ENCODE measurements at places on chromosomes 16 and 17.
A peak's percentile ranks its signal among the peaks of the same experiment; 100 is the strongest.

GRCh38 chr17:19346351-19347255 lies 15.9 kb downstream of the B9D1 start:
- DNase-seq, result no peak

GRCh38 chr17:49861150-49861884 lies 13.4 kb upstream of the TAC4 start:
- peak; percentile 51 for DNase-seq

DNA sequence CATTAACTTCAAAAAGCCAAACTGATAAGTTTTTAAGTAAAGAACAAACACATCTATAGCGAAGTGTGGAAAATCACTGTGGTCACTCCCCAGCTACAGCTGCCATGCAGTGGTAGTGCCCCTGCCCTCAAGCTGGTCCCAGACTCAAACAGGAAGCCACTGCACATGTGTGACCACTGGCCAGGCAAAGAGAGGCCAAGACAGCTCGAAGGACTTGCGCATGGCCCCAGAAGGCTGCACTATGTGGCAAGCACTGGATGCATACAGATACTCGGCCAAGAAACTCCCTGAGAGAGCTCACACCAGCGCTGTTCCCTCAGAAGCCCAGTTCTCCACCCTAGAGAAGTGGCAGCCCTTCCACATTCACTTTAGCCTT lies 82.4 kb downstream of the ANKRD11 start:
- DNase-seq, result no peak

- no peak for DNase-seq
Observed at GRCh38 chr17:75821552-75821951, 22.7 kb downstream of the UNC13D start.

DNA sequence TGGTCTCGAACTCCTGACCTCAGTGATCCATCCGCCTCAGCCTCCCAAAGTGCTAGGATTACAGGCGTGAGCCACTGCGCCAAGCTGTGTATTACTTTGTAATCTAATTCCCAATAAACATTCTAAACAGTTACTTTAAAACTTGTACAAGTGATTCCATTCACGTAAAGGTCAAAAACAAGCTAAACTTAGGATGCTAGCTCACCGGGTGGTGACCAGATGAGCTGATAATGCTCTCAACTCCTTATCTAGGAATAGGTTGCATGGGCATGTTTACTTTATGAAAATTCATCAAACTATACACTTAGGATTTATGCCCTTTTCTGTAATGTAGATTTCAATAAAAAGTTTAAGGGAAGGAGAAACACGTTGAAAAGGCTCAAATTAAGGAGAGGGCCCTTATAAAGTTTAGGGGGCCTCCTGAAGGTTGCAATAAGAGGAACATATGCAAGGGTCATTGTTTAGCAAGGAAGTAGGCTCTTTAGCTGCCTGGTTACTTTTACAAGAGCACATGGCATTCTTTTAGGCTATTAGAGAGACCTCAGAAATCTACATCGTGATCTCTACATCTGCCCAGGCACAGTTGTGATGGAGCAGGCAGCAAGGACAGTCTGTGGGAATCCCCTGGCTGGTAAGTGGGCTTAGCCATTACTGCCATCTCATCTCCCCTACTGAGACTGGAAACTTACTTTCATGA lies 13.3 kb downstream of the CDR2 start:
- no peak for DNase-seq

Measured in T-helper 9 cell (primary cell).